ENCODE measurements at places on chromosomes 1 and 21.

DNA sequence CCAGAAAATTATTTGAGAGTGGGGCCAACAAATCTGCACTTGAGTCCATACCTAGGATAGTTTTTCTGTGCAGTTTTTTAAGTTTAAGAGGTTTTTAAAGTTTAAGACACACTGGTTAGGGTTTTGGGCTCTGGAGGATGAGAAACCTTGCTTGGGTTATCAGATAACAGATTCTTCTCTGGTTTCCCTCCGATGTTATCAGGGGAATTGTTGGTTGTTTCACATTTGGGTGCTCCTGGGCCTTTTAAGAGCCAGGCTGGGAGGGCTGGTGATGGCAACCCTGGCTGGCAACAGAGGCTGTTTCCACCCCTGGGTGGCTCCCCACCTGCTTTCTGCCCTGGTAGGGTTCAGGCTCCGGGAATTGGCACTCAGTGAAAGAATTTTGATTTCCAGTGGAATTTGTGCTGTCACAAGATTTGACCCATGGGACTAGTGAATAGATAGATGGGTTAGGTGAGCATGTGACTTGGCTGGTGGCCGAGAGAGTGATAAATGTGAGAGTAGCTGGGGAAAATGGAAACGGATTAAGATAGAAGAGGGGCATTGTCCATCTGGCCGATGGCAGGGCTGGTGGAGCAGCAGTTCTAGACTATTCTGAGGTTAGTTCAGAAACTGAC, 14.8 kb downstream of the VANGL1 start:
- no peak overlapping the region for H3K4me3 ChIP-seq
- H3K36me3 ChIP-seq: peaks cover 32% of the 10 kb centered on the region
- no peak for DNase-seq
- H3K4me1 ChIP-seq: no peaks in the 10 kb centered on the region

GRCh38 chr1:3819771-3820200, 23.5 kb upstream of the LRRC47 start:
- H3K4me3 ChIP-seq: no peak overlapping the region
- no peaks in the 10 kb centered on the region for H3K27me3 ChIP-seq
- H3K36me3 ChIP-seq: peaks cover 40% of the 10 kb centered on the region
- DNase-seq: no peak
- H3K4me1 ChIP-seq: no peaks in the 10 kb centered on the region

DNA sequence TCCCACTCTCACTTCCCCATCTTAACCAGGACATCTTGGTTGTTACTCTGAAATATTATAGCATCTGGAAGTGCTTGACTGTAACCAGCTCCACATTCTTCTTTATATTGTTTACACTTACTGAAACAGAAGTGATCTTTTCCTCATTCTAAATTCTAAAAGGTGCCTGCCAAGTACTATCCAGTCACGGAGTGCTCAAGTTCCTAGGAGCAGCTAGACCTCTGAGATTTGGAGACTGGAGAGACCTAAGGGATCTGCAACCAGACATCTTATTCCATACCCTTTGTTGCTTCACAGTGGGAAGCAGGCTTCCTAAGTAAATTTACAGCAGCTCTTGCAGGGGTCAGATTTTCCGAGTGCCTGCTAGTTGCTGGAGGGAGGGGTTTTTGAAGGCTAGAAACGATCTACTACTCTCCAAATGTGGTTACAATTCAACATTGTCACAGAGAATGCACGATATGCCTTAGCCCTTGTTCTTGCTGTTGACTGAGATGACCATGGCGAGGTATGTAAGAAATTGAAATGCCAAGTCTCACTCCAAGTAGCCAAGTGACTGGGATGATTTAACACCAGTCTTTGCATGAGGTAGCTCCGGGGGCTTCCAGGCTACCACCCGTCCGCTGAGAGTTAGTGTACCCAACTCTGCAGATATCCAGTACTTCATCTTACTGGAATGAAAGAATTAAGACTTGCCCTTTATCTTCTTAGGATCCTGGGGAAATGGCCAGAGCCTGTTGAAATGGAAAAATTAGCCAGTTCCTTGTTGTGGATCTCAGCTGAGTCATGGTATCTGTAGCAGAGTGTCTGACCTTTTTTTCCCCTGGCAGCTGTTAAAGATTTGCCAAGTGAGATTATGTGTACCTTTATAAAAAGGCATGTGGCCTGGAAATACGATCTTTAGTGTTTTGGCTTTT, 150.8 kb downstream of the MAST2 start:
- peaks cover 50% of the 10 kb centered on the region for H3K4me1 ChIP-seq
- H3K27me3 ChIP-seq: no peaks in the 10 kb centered on the region
- H3K36me3 ChIP-seq: peaks cover 6% of the 10 kb centered on the region
- H3K4me3 ChIP-seq: no peak overlapping the region
- peak overlapping the region; percentile 16 for H3K27ac ChIP-seq

- H3K36me3 ChIP-seq: no peaks in the 10 kb centered on the region
- H3K27ac ChIP-seq: no peak overlapping the region
- no peak overlapping the region for H3K4me3 ChIP-seq
- peaks cover 43% of the 10 kb centered on the region for H3K4me1 ChIP-seq
Observed at GRCh38 chr1:197778366-197778945, 3.2 kb upstream of the DENND1B start.

DNA sequence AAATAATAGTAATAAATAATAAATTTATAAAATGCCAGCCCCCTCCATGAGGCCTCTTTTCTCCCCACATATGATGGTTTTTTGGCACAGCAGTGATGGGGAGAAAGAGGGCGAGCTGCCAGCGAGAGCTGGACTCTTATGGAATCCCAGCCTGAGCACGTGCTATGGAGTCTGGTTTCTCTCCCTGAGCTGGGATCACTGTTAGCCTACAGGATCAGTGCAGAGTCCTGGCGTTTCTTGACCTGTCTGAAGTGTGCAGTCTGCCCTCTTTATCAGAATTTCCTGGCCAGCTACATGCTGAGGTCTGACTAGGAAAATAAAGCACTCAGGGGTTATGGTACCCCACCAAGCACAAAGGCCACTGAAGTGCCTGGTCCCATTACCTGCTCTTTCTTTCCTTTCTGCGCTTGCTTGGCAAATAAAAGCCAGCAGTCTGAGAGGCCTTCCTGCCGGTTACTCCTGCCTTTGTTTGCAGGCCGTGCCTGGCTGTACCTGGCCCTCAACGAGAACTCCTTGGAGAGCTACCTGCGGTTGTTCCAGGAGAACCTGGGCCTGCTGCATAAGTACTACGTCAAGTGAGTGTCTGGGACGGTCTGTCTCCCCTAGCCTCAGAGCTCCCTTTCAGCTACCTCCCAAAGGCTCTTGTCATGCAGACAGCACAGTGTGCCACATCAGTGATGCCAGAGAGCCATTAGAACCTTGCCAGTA, 18.5 kb upstream of the SLC25A34 start:
- no peak for DNase-seq
- H3K36me3 ChIP-seq: peaks cover 38% of the 10 kb centered on the region
- H3K4me3 ChIP-seq: no peak overlapping the region
- no peak overlapping the region for H3K27ac ChIP-seq
- no peaks in the 10 kb centered on the region for H3K4me1 ChIP-seq
- no peaks in the 10 kb centered on the region for H3K27me3 ChIP-seq

- no peak for DNase-seq
- no peaks in the 10 kb centered on the region for H3K27me3 ChIP-seq
- H3K27ac ChIP-seq: no peak overlapping the region
- H3K4me1 ChIP-seq: no peaks in the 10 kb centered on the region
- no peak overlapping the region for H3K4me3 ChIP-seq
Observed at GRCh38 chr1:54502342-54502741, 45.7 kb upstream of the ACOT11 start.

GRCh38 chr1:145949219-145949618, 8.6 kb downstream of the LIX1L start:
- H3K4me3 ChIP-seq: no peak overlapping the region
- H3K27ac ChIP-seq: no peak overlapping the region
- H3K4me1 ChIP-seq: peaks cover 7% of the 10 kb centered on the region
- no peak for DNase-seq

DNA sequence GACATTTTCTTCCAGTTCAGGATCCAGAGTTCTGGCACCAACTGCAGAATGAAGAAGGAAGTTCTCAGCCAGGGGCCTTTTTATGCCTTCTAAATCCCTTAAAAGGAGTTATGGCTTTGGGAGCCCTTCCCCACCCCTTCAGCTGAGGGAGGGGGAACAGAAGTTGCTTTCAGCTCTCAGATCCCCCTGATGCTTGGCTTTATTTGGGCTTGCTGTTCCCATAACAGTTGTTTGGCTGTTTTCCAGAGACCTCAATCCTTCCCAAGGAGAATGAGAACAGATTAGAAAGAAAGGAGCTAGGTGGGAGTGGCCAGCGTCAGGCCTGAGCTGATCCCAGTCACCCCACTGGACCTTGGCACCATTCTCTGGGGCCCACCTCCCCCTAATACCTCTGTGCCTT, at the start of gene RPE65:
Gene RPE65 (minus strand): TSS at position 54 of the 400 bp plus-strand sequence. CDS start 49 bp downstream, at position 5.
- no peak for DNase-seq
- H3K27ac ChIP-seq: no peak within 1 kb of the TSS
- H3K36me3 ChIP-seq: no peaks in the 10 kb centered on the region
- peaks cover 20% of the 10 kb centered on the region for H3K4me1 ChIP-seq

GRCh38 chr1:88488237-88488636, 195.8 kb upstream of the PKN2 start:
- peak; percentile 62 for DNase-seq
- no peak overlapping the region for H3K4me3 ChIP-seq
- no peak overlapping the region for H3K27ac ChIP-seq
- no peaks in the 10 kb centered on the region for H3K36me3 ChIP-seq

GRCh38 chr1:95407131-95407885, 173.3 kb downstream of the RWDD3 start:
- H3K27ac ChIP-seq: no peak overlapping the region
- H3K4me3 ChIP-seq: no peak overlapping the region
- H3K4me1 ChIP-seq: no peaks in the 10 kb centered on the region

DNA sequence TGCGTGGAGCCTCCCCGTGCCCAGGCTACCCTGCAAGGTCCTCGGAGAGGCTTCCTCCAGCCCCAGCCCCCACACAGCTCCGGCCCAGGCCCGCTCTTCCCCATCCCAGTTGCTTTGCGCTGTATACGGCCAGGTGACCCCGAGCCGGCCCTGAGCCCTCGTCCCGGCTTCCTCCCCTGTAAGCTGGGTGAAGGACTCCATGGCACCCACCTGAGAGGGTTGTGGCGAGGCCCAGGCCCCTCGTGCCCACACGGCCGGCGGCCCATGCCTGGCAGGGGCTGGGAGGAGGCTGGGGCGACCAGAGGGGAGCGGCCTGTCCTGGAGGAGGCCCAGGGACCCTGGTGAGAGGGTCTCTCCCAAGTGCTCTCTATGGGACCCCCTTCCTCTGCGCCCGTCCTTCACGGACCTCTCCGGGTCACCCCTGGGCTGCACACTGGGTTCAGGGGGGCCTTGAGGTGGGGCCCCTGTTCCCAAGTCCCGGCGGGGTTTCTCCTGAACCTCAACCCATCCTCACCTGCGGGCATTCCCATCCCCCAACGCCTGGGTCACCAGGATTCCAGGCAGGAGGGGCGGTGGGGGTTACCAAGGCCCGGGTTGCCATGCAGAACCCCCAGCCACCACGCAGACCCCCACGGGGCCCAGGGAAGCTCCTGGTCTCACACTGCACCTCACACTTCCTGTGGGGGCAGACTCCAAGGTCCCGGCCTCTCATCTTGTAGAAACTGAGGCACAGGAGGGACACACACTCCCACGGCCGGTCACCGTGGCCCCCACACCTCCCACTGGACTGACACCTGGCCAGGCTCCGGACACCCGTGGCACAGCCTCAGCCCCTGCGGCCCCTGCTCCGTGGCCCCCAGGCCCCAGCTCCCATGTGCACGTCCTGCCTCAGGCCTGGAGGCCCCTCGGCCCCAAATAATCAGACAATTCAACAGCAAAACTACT, 25.2 kb downstream of the COL6A1 start:
- no peaks in the 10 kb centered on the region for H3K4me1 ChIP-seq
- H3K27me3 ChIP-seq: peaks cover 3% of the 10 kb centered on the region
- H3K4me3 ChIP-seq: no peak overlapping the region
- H3K36me3 ChIP-seq: no peaks in the 10 kb centered on the region
- no peak for DNase-seq

DNA sequence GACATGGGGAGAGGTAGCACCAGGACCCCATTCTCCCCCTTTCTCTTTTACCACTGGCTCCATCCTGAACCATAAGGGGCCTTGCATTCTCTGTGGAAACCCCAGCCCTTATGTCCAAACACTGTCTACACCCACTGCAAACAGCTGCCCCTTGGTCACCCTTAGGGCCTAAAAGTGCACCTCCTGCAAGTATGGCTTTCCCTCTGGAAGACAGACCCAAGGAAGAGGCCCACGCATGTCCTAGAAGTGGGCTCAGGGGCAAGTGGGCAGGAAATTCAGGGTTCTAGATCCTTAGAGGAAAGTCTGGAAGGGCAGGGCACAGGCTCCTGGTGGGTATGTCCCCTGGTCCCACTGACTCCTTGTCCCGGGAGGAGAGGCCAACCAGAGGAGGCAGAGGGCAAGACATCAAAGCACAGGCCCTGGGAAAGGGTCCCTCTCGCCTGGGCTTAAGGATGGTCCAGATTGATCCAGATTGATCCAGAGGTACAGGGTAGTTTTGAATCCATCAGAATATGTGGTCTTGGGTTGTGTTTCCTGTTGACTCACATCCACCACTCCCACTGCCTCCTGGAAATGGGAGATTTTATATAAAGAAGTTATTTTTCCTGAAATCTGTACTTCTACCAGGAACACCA, 150.9 kb downstream of the GRIK3 start:
- no peaks in the 10 kb centered on the region for H3K27me3 ChIP-seq
- H3K4me3 ChIP-seq: no peak overlapping the region

- no peaks in the 10 kb centered on the region for H3K36me3 ChIP-seq
- H3K27ac ChIP-seq: no peak overlapping the region
- no peak overlapping the region for H3K4me3 ChIP-seq
- peaks cover 26% of the 10 kb centered on the region for H3K27me3 ChIP-seq
- DNase-seq: no peak
Observed at GRCh38 chr1:48645883-48646282, 130.8 kb downstream of the BEND5 start.

GRCh38 chr1:51654000-51654399, 37.1 kb downstream of the OSBPL9 start:
- H3K27ac ChIP-seq: no peak overlapping the region

GRCh38 chr1:181739214-181739613, 255.9 kb downstream of the CACNA1E start:
- DNase-seq: no peak
- peaks cover 5% of the 10 kb centered on the region for H3K36me3 ChIP-seq
- H3K27me3 ChIP-seq: peaks cover 17% of the 10 kb centered on the region
- no peak overlapping the region for H3K27ac ChIP-seq

DNA sequence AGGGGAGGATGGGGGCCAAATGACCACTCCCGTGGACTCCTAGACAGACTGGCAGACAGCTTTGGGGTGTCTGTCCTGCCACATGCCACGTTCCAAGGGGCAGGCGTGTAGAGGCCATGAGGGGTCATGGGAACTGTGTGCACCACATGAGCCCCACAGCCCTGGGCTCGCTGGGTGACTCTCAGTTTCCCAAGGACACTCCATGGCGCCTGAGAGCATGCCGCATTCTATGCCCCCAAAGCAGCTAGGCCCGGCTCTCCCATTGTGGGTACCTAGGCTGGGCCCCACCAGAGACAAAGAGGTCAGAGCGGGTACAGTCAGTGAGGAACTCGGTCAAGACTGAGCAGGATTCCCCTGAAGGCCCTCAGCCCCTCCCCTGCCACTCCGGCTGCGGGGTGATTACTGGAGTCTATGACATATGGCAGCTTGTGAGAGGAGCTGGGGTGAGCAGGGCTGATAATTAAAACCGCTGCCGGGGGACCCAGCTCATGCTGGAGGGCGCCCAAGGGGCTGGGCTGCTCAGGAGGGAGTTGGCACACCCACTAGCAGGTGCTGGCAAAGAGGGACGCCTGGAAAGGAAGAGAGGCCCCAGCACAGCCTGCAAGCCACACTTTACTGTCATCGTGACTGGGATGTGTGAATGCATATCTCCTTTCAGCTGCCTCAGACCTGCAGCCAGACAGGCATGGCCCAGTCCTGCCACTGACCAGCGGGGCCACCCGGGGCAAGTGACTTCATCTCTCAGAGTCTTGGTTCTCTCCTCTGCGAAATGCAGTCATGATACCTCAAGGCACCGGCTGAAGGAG, 8.4 kb downstream of the LRP8 start:
- H3K27ac ChIP-seq: no peak overlapping the region
- H3K27me3 ChIP-seq: no peaks in the 10 kb centered on the region

Measured in MCF 10A (cell line).